ENCODE measurements at places on chromosomes 1 and 21.
A peak's percentile ranks its signal among the peaks of the same experiment; 100 is the strongest.

DNA sequence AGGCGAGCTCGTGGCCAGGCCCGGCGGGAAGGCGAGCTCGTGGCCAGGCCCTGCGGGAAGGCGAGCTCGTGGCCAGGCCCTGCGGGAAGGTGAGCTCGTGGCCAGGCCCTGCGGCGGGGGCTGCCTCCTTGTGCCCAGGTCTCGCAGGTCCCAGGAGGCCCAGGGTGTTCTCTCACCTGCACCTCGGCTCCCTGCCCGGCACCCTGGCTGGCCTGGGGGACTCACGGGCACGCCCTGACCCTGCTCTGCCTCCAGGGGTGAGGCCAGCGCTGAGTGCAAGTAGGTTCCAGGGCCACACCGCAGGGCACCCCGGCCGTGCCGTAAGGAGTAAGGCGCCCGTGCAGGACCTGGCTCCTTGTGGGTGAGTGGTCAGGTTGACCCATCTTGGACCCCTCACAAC, 4.4 kb downstream of the SDF4 start:
- no peak for DNase-seq

DNA sequence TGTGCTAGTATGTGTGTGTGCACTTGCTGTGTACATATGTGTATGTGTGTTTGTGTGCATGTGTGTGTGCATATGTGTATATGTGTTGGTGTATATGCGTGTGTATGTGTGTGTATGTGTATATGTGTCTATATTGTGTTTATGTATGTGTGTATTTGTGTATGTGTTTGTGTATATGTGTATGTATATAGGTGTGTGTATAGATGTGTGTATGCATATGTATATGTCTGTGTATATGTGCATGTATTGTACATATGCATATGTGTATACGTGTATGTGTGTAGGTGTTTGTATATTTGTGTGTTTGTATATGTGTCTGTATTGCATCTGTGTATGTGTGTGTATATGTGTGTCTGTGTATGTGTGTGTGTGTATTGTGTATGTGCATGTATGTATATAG, 59.1 kb downstream of the EDN2 start:
- no peak for DNase-seq

GRCh38 chr21:29708401-29708800, 231.4 kb downstream of the GRIK1 start:
- DNase-seq: no peak

DNA sequence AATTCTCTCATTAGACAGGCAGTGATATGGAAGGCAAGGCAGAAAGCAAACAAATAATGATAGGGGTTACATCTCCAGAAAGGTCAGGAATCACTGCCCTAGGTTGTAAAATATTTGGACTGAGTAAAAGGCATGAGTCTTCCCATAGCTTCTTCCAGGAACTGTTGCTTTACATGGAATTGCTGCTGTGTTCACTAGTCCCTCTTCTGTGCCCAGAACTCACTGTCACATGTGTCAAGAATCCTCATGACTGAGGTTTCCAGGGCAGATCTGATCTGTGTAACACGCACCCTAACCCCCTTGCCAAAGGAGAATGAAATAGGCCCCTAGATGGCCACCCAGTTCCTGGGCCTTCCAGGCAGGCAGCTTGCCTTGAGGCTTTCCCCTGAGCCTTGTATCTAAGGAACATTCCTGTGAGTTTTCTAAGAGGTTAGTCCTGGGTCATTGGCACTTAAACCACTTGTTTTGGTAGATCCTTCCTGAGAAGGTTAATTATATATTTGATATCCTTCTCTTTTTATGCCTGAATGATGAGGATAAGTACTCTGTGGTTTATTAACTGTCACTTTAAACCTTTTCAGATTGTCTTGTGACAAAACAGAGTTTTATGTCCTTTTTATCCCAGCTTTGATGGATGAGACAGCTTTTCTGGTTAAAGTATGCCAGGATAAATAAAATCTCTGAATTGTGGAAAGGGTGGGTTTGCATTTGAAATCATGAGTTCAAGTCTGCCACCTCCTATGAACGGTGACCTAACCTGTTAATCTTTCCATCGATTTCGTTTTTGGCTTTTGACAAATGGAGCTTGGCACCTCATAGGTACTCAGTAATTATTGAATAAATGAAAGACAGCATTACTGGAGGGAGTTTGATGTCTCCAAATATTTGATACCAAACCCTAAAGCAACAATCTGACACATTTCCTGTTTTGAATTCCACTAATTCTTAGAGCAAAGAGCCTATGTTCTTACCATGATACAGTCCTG, 163.3 kb downstream of the DHRS3 start:
- DNase-seq: no peak

DNA sequence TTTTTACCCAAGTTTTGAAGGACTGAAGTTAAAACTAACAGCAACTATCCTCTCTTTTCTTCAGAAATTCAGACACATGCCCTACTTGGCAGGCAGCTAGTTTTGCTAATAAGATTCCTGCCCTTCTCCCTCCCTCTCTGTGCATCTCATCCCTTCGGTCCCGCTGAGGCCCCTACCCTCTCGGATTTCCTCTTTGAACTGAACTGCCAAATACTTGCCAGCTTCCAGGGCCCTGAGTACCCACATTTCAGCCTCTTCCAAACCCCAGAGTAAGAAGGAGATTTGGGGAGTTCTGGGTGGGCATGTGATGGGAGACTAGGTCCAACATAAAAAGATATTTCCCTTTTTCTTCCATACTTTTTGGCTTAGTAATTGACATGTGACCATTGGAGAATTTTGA, 116.5 kb upstream of the JUN start:
- DNase-seq: no peak

DNA sequence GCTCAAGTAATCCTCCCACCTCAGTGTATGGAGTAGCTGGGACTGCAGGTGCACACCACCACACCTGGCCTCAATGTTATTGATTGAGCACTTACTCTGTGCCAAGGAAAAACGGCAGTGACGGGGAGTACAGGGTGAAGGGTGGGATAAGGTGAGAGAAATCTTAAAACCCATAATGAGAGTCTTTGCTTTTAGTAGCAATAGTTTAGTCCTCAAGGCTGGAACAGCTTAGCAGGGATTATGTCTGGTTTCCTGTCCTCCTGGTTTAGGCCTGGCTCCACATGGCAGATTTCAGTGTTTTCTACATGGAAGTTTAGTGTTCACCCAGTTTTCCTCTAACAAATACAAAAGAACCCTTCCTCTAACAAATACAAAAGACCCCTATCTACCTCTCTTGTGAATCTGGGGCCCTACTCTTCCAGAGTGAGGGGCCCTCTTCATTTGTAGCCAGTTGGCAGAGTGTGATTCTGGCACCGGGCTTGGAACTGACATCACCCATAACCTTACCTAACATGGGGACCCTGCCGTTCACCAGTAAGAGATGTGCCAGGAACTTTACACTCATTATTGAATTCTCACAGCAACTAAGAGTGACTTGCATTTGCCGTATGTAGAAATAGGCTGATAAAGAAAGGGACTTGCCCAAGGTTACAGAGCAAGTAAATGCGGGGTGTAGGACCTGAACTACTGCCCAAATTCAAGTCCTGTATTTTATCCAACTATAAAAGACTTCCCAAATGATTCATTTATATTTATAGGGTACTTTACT, 6.9 kb downstream of the ZNF691 start:
- DNase-seq: no peak

- no peak for DNase-seq
Observed at GRCh38 chr1:23862640-23863039, 5.5 kb downstream of the FUCA1 start.

GRCh38 chr21:22582026-22582425, 1583.8 kb downstream of the NCAM2 start:
- no peak for DNase-seq

- no peak for DNase-seq
Observed at GRCh38 chr1:94215955-94216354, 21.4 kb downstream of the ARHGAP29 start.

DNA sequence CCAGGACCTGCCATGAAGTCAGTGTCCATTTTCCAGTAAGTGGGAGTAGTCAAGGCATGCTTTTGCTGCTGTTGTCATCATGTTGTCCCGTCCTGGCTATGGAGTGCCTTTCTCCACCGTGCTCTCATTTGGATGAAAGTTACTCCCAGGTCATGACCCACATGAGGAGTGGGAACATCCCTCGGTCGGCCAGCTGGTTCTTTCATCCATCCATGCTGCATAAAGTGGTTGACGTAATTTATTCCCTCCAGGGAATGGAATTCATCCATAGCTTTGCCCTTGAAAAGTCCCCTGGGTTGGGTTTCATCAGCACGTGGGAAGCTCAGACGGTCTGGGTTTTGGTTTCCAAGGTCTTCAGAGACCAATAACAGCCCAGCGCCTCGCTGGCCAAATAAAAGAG, 11.6 kb downstream of the PLA2G2A start:
- no peak for DNase-seq

- DNase-seq: no peak
Observed at GRCh38 chr21:41705546-41706262, 61.1 kb downstream of the RIPK4 start.

DNA sequence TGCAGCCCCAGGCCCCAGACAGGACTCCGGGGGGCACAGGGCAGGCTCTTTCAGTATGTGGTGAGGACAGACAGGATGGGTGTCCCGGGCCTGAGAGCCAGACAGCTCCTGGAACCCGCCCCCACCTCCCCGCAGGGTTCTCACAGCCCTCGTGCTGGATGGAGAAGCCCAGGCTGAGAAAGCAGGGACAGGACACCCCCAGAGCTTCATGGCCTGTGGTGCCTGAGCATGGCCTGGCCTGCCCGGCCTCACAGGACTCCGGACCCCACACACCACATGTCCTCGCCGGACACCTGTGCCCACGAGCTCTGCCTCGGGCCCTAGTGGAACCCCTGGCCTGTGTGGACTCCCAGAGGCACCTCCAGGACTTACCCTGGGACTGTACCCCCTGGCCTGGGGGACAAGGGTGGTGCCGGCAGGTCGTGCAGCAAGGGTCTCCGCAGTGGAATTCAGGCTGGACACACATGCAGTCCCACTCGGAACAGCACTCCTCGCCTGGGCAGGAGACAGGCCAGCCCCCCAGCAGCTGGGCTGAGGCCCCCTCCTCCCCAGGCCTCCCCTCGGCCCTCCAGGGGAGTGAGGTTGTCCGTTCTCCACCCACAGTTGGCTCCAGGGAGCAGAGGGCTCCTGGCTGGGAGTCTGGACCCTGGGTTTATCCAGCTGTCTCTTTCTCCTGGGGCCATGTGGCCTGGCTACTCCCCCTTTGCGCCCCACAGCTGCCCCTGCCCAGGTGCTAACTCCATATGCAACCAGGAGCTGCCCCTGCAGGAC, 1.2 kb downstream of the TNFRSF18 start:
- DNase-seq: no peak

- DNase-seq: no peak
Observed at GRCh38 chr1:24898152-24898908, 31.7 kb downstream of the RUNX3 start.

DNA sequence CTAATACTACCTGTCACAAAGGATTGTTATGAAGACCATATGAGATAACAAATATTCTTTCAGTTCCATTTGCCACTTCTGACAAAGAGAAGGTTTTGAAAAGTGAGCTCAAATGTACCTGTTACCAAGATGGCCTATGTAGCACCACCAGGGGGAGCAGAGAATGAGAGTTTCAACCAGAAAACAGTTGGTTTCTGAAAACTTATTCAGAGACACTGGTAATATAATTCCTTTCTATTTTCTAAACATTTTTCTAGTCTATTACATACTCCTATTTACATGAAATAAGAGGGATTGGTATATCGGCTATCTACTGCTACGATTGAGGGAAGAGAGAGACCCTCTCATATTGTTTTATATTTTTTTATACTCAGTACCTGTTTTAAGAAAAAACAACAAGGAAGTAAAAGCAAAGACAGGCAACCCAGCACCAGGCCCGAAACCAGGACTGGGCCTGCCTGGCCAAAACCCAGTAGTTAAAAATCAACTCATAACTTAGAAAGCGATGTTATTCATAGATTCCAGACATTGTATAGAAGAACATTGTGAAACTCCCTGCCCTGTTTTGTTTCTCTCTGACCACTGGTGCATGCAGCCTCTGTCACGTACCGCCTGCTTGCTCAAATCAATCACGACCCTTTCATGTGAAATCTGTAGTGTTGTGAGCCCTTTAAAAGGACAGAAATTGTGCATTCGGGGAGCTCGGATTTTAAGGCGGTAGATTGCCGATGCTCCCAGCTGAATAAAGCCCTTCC, 48.3 kb downstream of the IL23R start:
- no peak for DNase-seq

GRCh38 chr1:164891615-164892014, 332.6 kb downstream of the PBX1 start:
- peak; percentile 41 for DNase-seq

- DNase-seq: no peak
Observed at GRCh38 chr1:59436637-59437036, 139.7 kb downstream of the FGGY start.

DNA sequence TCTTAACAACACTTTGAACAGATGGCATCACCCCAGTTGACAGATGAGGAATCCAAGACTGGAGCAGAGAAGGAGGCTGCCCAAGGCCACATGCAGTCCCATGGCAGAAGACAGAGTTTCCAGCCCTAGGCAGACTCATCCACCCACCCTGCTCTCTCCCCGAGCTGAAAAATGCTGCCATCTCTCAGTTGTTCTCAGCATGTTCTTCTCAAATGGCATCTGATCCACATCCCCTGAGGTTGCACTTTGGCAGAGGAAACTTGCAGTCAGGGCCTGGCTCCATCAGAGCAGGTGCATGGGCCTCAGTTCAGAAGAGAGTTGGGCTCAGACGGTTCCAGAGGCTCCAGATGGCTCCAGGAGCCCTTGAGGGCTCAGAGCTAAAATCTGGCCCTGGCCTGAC, 709.4 kb downstream of the MATN1 start:
- DNase-seq: no peak

DNA sequence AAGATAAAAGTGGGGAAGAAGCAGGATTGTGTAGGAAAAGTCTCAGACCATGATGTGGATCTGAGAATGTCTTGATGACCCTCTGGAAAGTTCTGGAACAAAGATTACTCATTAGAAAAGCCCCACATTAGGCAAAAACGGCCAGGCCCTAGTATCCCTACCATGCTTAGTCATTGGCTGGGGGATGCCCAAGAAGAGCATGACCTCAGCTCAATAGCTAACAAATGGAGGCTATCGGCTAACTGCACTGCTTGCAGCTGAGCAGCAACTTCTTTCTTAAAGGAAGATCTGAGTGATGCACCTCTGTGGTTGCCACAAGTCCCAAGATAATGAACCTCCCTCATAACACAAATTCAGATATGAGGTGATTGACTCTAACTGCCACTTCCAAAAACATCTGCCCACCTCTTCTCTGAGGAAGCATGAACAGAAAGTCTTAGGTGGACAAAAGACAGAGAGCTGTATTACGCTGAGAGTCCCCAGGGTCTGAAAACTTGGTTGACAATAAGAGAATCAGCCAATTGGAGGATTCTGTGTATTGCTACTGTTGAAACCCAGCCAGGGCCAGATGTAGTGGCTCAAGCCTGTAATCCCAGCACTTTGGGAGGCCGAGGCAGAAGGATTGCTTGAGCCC, 64.6 kb upstream of the AK4 start:
- DNase-seq: no peak

DNA sequence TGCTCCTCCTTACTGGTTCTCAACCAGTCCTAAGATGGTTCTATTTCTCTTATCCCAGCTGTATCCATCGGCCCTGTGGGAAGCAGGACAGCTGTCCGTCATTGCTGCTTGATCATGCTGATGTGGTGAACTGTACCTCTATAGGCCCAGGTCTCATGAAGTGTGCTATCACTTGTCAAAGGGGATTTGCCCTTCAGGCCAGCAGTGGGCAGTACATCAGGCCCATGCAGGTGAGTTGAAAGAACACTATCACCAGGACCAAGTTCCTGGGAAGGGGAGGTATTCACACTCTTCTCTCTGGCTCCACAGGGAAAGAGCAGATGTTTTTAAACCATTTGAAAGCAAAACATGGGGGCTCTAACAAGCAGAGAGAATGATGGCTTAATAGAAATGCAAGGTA, 302.6 kb downstream of the PAPPA2 start:
- no peak for DNase-seq
